Activated CD4-positive, alpha-beta T cell treated with anti-CD3 and anti-CD28 coated beads for 36 hours (primary cell): ENCODE measurements at places on chromosomes 16 and 17.

DNA sequence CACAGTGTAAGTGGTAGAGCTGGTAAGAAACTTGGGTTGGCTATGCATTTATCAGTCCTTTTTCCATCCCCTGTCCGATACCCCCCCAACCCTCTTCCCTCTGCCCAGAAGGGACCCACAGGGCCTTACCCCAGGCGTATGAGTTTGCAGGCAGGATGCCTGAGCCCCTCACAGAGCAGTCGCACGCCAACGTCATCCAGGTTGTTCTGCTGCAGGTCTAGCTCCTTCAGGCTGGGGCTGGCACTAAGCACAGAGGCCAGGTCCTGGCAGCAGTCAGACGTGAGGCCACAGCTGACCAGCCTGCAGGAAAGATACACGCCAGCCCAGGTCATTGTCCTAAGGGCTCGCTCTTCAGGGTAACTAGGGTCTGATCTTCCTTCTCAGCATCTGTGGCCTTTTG lies 45.0 kb downstream of the NLRP1 start:
- no peak for DNase-seq

GRCh38 chr17:75816693-75817092 lies 27.5 kb downstream of the UNC13D start:
- DNase-seq = no peak

DNA sequence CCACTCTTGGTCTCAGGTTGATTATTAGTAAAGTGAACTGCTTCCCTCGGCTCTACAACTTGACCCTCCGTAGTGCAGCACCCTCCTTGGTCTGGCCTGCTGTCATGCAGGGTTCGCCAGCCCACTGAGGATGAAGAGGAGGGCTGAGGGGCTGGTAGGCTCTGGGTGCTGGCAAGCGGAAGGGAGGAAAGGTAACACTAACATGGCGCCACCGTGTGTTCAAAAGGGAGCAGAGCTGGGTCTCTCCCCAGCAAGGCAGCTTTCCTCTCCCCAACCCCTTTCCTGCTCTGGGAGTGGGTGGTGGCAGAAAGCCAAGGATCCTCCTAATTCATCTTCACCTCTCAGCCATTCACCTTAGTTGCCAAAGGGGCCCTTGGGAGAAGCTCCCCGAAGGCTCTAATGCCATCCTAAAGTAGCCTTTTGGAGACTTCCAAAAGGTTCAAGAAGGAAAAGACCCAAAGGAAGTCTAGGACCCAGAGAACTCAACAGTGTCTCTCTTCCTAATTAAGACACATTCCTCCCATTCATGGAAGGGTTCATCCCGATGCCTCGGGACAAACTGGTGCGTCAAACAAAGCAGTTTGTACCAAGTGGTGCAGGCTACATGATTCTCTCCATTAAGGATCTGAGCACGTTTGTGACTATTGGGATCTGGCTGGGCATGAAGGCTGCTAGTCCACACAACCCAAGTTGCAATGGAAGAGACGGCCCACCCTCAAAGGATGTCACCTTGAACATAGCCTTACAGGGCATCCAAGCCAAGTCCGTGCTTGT lies 90.8 kb upstream of the TOB1 start:
- DNase-seq = peak; percentile 80

DNA sequence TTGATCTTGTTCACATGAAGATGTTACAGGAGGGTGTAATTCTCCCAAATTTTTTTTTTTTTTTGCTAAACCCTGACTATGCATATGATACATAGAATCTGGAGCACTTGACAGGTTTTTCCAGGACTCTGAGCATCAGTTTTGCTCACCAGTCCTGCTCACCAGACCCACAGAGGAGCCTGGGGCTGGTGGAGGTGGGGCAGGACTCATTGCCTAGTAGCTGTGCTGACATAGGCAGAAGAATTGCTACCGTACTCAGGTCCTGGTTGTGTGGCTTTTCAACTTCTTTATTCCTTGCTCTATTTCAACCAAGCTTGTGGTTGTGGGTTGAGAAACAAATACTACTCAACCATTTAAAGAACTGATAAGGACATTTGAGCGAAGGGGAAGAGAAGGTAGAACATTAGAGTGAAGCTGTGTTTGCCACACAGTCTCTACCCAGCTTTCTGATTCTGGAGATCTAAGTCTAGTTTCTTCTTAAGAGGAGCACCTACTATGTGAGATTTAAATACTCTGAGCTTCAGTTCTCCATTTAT lies 212.4 kb downstream of the UTP18 start:
- no peak for DNase-seq

GRCh38 chr17:67051155-67051538 lies 6.8 kb downstream of the CACNG1 start:
- no peak for DNase-seq

DNA sequence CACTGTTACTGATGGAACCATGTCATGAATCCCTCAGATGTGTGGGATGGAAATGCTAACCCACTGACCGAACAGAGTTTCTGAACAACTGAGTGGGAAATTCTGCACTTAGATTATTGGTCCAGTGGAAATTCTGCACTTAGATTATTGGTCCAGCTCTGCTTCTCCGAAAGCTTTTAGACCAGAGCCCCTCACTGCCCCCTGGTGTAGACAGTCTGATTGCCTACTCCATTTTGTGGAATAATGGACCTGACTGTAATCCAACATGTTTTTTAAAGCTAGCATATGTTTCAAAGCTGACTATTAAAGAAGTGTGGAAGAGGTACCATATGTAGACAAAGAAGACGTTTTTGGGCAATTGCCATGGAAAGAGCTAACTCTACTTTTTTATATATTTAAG lies 50.3 kb upstream of the TBX2 start:
- peak; percentile 14 for DNase-seq

GRCh38 chr17:50865060-50865867 lies 890 bp downstream of the TOB1 start:
- DNase-seq = peak; percentile 73

DNA sequence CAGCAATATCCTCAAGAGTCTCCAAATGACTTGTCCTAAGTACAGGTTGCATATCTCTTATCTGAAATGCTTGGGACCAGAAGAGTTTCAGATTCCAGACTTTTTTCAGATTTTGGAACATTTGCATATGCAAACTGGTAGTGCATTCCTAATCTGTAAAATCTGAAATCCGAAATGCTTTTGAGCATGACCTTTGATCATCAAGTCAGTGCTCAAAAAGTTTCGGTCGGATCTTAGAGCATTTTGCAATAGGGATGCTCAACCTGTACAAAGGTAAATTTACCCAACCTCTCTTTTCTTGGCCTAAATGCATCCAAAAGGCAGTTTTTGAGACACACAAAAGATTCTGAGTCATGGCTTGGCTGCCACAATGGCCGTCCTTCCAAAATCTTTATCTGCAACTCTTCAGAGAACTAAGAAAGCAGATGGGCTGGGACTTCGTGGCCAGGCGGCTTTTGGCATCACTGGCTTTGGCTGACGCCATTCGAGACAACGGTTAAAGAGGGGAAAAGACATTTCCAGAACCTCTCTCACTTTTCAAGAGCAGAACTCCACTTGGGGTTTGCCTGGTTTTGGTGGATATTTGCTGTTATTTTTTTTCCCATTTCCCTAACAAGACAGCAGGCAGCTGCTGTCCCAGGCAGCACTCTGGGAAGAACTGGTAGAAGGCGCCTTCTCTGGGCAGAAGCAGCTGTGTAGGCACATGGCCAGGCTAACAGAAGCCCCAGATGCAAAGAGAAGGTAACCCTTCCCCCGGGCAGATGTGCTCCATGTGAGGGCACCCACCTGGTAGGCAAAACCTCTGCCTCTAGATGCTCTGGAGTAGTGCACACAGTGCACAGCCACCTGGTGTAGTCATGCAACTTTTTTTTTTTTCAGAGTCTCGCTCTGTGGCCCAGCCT lies 8.9 kb downstream of the CPPED1 start:
- DNase-seq = no peak

GRCh38 chr16:67672739-67673662 lies 6.4 kb downstream of the C16orf86 start:
- DNase-seq = peak; percentile 77

DNA sequence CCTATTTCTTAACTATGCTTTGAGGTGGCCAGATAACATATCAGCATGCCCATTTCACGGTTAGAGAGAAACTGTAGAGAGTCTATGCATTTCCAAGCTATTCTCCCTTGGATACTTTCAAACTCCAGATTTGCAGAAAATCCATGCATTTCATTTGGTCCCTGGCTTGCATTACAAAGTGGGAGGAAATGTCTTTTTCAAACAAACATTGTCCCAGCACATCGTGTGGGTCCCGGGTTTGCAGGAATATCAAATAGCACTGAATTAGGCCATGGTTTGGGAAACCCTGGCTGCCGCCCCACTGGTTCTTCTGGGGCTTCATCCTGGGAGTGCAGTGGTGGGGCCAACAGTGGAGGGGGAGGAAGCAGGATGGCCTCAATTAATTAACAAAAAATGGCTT lies 171.9 kb downstream of the IRX5 start:
- DNase-seq = no peak

- DNase-seq = no peak
Measured at GRCh38 chr16:13902677-13903076, 17.3 kb upstream of the ERCC4 start.

GRCh38 chr17:48037036-48037837 lies at the start of gene COPZ2:
Gene COPZ2, minus strand, starts transcription at chr17:48037797. Its CDS starts 20 bp downstream, at chr17:48037777.
- DNase-seq = peak; percentile 80

- DNase-seq = peak; percentile 19
Measured at GRCh38 chr17:40530531-40530994, 29.1 kb upstream of the TNS4 start.

- no peak for DNase-seq
Measured at GRCh38 chr16:58850678-58851020, 116.5 kb upstream of the GOT2 start.

DNA sequence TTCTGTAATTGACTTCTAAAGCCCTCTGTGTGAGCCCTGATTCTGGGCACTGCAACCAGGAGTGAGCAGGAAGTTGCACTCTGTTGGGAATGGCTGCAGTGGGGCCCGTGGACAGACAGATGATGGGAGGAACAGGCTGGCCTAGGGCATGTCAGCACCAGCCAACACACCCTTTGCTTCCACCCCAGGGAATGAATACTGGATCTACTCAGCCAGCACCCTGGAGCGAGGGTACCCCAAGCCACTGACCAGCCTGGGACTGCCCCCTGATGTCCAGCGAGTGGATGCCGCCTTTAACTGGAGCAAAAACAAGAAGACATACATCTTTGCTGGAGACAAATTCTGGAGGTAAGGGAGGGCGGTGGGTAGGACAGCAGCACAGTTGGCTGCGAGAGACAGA lies 10.8 kb upstream of the LPCAT2 start:
- DNase-seq = no peak

GRCh38 chr16:17408955-17409441 lies 61.8 kb downstream of the XYLT1 start:
- no peak for DNase-seq

DNA sequence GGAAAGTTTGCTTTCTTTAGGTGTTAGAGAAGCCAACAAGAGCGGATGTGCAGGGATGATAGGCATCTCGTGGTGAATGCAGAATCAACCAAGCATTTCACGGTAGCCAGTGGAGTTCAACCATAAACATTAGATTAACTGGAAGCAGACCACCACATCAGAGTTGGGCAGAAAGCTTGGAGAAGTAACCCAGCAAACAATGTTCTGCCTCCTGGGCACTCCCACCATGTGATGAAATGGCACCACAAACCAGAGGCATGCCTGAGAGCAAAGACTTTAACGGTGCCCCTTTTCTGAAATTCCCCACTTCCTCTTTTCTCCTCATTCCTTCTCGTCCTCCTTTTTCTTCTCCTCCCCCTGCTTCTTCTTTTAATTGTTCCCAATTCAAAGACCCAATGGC lies 193.5 kb upstream of the ANKFN1 start:
- no peak for DNase-seq

- DNase-seq = no peak
Measured at GRCh38 chr17:65530523-65531255, 30.8 kb downstream of the AXIN2 start.

DNA sequence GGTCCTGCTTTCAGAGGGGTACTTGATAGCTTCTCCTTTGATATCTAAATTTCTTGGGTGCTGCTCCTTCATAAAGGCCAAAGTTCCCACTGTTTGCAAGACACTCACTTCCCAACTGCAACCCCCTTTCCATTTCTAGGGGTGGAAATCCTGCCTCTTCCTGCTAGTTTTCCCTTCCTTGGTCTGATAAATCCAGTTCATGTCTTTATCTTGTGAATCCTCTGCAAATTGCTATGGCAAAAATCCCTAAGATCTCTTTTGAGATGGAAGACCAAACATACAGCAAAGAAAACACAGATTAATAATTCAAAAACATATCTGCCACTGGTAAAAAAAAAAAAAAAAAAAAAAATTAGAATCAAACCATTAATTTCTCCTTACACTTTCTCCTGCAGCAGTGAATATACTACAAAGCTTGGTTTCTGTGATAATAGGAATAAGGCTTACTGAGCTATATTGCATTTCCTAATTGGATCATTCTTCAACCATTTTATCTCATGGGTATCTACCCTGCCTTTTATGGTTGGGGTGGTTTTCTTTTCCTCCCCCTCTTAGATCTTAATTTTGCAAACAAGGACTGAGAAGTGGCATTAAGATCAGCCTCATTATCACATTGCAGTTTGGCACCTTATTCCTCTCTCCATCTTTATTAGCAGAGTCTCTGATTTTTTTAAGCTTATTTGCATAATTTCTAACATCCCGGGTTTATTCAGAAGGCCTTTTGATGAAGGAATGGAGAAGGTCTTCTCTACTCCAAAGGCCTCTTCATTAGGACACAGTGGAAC lies 439.1 kb downstream of the XYLT1 start:
- DNase-seq = no peak

- peak; percentile 71 for DNase-seq
Measured at GRCh38 chr17:7889166-7889955, 772 bp downstream of the CHD3 start.

DNA sequence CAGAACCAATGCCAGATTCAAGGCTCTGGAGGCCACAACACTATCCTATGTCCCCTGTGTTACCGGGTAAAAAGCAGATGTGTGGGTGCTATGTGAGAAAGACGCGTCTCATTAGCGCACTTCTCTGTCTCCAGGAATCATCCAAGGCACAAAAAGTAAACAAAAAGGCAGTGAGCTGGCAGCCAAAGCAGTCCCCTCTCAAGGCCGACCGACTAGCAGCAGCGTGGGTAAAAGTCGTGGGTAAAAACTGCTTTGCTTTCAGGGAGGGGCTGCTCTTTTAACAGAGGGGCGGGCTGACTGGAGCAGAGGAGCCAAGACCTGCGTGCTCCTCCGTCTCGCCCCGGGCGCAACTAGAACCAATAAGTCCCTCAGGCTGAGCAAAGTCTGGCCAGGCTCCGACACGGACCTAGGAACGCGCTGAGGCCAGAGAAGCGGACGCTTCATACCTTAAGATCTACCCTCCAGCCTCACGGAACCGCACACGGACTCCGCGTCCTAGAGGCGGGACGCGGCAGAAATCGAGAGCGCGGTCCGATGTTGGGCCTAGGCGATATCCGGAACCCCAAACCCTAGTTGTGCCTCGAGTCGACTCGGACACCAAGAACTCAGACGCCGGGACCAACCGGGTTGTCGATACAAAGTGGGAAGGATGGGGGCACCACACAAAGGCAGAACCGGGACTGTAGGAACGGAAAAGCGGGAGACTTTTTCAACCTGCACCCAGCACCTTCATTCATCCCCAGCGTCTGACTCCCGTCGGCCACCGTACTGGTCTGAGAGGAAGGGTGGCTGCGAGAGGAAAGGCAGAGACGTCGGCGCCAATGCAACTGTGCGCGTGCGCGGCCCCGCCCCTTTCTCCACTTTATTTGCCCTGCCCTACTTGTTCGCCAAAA lies at the start of gene INTS2:
Gene INTS2 (minus strand): TSS at position 775 of the 893 bp plus-strand sequence. CDS start 1,338 bp downstream, outside the sequence.
- peak; percentile 97 for DNase-seq

- no peak for DNase-seq
Measured at GRCh38 chr16:89246383-89246902, 28.9 kb downstream of the ZNF778 start.
